Heart right ventricle (tissue), 16 donors: ENCODE measurements at places on chromosomes 3 and 15.

DNA sequence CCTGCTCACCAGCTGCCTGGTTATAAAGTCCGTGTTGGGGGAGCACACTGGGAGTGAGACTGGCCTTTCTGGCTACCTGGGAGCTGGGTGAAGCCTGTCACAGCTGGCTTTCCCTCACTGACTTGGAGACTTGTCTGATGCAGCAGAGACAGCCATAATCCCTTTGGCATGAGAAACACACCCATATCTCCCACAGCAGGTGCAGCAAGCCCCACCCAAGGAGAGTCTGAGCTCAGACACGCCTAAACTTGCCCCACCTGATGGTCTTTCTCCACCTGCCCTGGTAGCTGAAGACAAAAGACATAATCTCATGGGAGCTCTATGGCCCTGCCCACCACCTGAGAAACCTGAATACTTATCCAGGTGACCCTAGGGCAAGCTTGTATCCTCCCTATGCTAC, 54.8 kb downstream of the NMD3 start:
- no peak for DNase-seq

DNA sequence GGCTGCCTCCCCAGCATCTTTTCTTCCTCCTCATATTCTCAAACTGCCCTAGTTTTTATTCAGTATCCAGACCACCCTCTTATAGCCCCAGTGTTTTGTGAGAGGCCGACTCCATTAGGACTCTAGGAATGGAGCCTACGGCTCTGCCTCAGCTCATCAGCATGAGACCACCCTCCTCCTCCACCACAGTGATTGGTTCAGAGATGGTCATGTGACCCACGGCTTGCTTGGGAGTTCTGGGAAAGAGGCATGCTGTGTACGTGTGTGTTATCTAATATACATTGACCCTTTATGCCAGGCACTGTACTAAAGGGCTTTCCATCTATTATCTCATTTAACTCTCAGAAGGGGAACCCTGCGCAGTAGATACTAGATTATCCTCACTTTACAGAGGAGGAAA, 17.8 kb upstream of the CMTM7 start:
- DNase-seq: no peak

DNA sequence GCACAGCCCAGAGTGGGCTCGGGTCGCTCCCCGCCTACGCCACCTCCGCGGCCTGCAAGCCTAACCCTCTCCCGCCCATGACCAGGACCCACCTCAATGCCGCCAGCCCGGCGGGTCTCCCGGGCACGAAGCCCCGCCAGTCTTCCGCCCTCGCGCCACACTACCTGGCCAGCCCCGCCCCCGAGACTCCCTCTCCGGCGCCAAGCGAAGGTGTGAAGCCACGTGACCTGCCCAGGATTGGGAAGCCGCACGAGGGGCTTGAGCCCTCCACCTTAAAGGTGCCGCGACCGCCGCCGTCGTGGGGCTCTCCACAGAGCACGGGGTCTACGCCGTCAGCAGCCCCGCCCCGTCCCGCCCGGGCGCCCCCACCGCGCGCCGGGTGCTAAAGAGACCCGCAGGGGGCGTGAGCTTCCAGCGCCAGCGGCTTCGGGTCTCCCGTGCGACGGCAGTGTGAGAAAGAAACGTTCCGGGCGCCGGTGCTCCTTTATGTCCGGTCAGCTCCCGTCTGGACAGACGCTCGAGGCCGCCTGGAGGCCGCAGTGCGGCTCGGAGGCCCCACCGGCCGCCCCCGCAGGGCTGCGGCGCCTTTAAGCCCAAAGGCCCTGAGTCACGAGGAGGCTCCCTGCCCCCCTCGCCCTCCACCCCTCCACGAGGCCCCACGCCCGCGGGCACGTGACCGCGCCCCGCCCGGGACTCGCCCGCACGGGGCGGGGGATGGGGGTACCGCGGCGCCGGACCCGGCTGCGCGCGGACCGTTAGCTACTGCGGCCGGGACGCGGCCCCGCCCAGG, at the start of gene CPEB1:
CPEB1 (minus strand) TSS at position 319 of the 790 bp plus-strand sequence. CDS start 18,904 bp downstream, outside the sequence.
- peak; percentile 26 for DNase-seq

DNA sequence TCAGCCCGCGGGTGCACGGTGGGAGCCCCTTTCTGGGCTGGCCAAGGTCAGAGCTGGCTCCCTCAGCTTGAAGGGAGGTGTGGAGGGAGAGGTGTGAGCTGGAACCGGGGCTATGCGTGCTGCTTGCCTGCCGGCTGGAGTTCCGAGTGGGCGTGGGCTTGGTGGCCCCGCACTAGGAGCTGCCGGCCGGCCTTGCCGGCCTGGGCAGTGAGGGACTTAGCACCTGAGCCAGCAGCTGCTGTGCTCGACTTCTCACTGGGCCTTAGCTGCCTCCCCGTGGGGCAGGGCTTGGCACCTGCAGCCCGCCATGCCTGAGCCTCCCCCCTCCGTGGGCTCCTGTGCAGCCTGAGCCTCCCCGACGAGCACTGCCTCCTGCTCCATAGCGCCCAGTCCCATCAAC, 36.0 kb downstream of the TRH start:
- no peak for DNase-seq

DNA sequence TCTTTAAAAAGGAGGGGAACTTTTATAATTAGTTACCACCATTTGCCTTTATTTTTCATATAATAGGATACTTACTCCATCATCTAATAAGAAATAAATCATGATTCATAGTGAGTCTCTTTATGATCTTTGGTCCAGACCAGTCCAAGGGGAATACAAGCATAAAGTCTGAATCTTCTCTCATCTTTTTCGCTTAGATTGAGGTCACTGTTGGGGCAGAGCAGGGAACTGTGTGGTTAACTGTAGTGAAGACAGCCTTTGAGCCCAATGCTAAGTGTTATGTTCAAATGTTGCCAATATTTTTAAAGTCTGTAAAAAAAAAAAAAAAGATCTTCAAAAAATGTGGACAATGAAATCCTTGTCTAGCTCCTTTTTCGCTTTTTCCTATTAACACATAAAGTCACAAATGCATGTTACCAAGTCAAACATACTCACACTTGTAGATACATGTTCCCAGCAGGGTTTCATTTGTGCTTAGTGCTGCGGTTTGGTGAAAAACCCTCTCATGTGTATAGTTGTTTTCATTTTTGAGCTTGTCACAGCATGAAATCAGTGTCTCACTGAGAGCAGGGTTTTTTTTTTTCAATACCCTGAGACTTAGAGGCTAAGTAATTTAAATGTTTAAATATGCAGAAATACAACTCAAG, 72.1 kb downstream of the EPHA3 start:
- no peak for DNase-seq

DNA sequence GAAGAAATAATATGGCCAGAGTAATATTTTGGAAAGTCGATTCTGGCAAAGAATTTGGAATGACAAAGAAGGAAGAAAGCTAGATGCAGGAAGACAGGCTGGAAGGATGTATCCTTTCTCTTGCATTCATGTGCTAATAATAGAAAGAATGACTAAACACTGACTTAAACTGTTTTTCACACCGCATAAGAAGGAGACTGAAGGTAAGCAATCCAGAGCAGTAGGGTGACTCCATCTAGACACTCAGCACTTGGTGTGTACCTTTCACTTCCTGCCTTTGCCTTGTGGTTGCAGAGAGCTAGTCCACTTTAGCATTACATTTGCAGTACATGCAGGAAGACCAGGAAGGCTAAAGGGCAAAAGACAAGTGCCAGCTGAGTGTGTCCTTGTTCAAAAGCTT, 234.6 kb downstream of the RBMS3 start:
- no peak for DNase-seq

GRCh38 chr3:183812761-183813445, 12.5 kb downstream of the MAP6D1 start:
- DNase-seq: no peak

- DNase-seq: no peak
These were observed 40.8 kb downstream of the MRAS start for GRCh38 chr3:138389144-138389601.

DNA sequence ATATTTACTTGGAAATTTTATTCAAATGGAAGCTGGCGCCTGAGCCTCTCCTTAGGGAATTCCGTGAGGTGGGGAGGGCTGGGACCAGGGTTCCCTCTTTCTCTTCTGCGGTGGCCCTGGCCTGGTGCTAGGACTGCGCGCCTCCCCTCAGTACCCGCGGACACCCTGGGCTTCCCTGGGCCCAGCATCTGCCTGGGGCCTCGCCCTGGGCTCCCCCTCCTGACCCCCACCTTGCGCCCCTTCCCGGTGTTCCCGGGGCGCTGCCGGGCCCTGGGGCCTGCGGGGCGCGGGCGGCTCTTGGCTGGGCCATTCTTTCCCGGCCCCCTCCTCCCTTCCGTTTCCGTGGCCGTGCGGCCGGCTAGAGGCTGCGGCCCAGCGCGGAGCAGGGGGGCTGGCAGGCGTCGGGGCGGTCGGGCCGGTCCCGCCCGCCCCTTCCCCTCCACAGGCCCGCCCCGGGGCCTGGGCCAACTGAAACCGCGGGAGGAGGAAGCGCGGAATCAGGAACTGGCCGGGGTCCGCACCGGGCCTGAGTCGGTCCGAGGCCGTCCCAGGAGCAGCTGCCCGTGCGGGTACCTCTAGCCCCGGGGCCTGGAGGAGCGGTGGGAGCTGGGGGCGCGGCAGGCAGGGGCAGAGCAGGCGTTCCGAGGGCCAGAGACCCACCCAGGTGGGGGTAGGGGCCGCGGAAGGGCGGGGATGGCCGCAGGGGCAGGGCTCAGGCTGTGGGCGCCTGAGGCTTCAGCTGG, at the start of gene FES:
FES (plus strand) TSS at position 529 of the 743 bp plus-strand sequence. CDS start 542 bp downstream, outside the sequence.
- peak; percentile 85 for DNase-seq

GRCh38 chr3:136250903-136251460, 842 bp downstream of the PCCB start:
- peak; percentile 51 for DNase-seq

DNA sequence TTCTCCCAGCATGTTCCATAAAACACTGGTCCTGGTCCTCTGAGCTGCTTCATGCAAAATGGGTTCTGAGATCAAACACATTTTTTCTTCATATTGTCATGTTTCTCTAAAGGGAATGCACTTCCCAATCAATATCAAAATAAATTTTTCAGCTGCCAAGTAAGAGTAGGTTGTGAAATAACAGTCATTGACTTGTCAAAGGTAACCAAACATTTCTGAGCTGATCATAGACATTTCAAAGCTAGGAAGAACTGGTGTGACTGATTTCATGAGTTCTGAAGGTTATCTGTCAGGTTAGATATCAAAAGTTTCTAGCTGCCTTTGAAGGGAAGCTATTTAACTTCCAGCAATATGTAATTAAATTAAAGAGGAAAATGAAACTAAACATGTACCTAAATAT, 770.9 kb downstream of the TBL1XR1 start:
- DNase-seq: no peak

- no peak for DNase-seq
These were observed 51.4 kb downstream of the FHIT start for GRCh38 chr3:61199843-61200242.

DNA sequence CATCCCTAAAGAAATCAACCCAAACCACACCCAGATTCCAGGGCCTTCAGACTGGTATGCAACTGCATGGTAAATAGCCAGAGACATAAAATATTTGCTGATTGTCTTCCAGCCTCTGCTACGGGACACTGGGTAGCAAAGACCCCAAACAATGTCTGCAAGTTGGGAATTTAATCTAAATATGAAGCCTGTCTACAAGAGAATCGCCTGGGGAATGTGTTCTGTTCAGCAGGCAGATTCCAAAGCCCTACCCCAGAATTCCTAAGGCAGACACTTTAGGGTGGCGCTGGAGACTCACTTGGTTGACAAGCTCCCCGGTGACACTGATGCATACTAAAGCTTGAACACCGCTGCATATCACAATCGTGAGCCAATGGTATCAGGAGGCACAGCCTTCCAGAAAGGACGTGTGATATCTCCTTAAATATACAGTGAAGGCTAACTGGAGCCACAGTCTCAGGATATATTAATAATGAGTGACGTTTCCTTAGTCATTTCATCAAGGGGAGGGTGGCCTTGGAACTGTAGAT, 684.1 kb downstream of the NTRK3 start:
- no peak for DNase-seq

DNA sequence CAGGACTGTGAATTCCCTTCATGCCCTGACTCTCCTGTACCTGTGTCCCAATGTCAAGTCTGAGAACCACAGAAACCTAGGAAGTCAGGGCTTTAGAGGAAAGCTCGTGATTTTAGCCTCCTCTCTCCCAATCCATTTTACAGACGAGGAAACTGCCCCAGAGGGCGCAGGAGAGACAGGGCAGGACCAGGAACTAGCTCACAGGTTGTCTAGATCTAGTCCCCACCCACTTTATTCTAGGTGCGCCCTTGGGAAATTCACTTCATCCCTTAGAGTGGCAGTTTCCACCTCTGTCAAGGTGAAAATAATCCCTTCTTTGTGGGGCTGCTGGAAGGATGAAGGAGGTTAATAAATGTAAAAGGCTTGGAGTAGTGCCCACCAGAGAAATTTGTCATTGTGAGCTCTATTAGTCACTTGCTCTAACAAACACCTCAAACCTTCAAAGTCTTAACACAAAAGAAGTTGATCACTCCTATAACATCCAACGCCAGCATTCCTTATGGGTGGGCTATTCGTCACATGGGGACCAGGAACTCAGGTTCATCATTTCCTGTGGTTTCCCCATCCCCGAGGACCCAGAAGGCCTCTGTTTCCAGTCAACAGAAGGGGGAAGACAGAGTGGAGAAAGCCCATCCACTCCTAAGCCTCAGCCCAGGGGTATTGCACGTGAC, 282.3 kb downstream of the XXYLT1 start:
- no peak for DNase-seq

- DNase-seq: no peak
These were observed 1.0 kb downstream of the OGG1 start for GRCh38 chr3:9750556-9751411.

- DNase-seq: no peak
These were observed 29.5 kb downstream of the CLEC3B start for GRCh38 chr3:45055411-45056143.

GRCh38 chr3:38460377-38461270, 6.9 kb downstream of the ACVR2B start:
- no peak for DNase-seq

DNA sequence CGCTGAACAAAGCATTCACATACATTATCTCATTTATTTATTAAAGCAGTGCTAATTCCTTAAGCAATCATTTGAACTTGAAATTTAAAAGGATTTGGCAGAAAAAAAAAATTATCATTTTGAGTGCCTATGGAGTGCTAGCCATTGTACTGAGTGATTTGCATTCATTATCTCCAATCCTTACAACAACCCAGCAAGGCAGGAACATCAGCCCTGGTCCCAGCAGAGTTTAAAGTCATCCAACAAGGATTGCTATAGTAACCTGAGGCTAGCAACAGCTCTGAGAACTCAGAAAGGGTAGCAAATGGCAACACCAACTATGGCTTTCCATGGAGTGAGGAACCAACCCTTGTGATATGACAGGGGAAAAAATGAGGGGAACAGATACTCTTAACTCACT, 237.6 kb upstream of the SETMAR start:
- DNase-seq: no peak

GRCh38 chr3:99777708-99778107, 40.0 kb upstream of the CMSS1 start:
- no peak for DNase-seq
